Bronchial epithelial cell (primary cell): ENCODE measurements at places on chromosomes 2 and 18. TPM values are rescaled to one million over a fixed set of nuclear protein-coding genes. Genes with fewer than 3 reads are reported as not detected.

- no peak for DNase-seq
Observed at GRCh38 chr2:60554646-60555065, 1.2 kb upstream of the BCL11A start.

The MZT2A gene
- 171 and 207 TPM in 2 replicates for total RNA-seq

GRCh38 chr18:73987247-73987980, 160.2 kb downstream of the FBXO15 start:
- DNase-seq: no peak

- no peak for DNase-seq
Observed at GRCh38 chr2:75621228-75621627, 25.4 kb upstream of the MRPL19 start.

The RESP18 gene
- not detected in 2 replicates for total RNA-seq

The GAL3ST2 gene
- total RNA-seq: not detected in 2 replicates

GRCh38 chr2:233707940-233708644, 4.6 kb upstream of the UGT1A5 start:
- DNase-seq: peak; percentile 73

GRCh38 chr2:69020496-69021426, 7.8 kb downstream of the ANTXR1 start:
- DNase-seq: no peak

The ADRA2B gene
- not detected in 2 replicates for total RNA-seq

DNA sequence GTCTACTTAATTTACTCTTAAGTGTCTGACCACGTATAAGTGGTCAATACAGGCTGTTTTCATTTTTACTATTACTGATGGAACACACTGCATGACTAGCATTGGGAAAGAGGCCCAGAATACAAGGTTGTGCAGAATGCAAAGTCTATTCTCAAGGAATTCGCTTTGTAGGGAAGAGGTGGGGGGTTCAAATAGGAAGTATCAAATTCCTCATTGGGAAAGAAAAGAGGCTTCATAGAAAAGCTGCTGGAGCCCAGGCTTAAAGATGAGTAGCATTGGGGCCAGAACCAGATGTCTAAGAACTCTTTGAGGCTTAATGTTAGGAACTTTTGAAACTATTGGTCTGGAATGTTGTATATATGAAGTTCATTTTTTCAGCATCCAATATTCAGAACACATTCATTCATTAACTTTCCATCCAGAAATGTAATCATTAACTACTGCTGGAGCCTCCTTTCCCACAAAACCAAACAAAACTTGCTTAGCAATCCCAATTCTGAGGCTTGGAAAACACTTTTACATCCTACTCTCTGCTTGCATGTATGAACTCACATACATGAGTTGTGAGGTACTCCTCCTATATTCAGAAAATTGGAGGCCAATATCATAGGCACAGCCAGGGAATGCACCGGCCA, 994 bp upstream of the LRATD1 start:
- DNase-seq: no peak

The PRKAG3 gene
- not detected in 2 replicates for total RNA-seq

- peak; percentile 8 for DNase-seq
Observed at GRCh38 chr2:168300460-168300859, 53.1 kb upstream of the STK39 start.

- no peak for DNase-seq
Observed at GRCh38 chr2:45930396-45930792, 278.9 kb downstream of the PRKCE start.

DNA sequence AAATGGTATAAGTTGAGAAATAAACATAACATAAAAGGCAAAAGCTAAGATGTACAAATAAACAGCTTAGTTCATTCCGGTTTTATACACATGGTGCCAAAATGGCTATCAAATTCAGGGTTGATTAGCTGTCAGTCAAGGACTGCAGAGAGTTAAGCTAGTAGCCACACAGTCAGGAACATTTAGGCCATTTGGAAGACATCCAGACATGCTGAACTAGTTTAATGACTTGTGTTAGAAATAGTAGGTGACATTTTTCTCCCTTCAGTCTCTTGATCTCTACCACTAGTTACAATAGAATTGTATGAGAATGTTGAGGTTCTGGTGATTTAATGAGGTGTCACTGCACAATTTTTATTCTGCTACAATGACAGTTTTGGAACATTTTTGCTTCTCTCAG, 394.4 kb upstream of the SPHKAP start:
- no peak for DNase-seq

DNA sequence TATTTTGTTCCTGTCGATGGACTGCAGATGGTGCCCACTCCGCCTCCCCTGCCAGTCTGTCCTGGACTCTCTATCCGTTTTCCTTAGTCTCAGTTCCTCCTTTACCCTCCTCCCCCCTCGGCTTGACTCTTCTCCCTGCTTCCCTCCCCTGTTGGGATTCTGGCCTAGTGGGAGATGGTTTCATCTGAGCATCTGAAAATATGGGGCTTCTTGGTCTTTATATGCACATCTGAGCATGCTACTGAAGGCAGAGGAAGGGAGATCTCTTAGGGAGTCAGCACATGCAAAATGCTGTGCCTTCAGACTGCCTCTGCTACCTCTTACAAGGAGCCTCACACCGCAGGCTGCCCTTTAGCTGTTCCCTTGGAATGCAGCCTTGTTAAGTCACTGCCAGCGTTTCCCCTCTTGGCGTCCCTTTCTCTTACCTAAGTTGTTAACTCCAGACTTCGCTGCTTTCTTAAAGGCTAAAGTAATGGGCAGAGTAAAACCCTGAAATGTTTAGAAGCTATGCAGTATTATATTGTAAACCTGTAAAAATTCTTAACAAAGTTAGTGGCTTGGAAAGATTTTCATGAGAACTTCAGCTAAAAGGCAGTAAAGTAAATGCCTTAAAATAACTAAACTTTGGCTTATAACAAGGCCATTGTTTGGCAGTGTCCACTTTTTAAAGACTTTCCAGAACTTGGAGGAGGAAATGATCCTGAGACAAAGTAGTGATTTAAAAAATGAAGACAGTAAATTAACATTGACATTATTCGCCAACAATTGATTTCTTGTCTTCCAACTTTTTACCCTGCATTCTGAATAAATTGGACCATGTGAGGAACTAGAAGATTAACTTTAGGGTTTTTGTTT, 49.8 kb downstream of the LDLRAD4 start:
- DNase-seq: no peak

DNA sequence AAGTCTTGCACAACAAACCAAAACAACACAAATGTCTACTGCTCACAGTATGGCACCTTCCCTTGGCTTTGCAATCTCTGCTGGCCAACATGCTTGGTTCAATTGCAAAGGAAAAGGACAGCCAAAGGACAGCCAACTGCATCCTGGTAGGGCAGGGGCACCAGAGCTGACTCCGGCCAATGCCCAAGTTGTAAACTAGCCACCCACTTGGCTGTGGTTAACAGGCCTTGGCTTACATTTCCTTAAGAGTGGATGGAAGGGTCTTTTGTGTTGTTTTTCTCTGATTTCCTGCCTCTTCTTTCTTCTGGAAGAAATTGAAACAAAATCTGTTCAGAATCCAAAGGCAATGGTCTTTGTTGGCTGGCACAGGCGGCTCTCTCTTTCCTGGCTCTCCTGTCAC, 119.1 kb upstream of the TRIB2 start:
- DNase-seq: no peak

The STAT4 gene
- 7.1 and 12.3 TPM in 2 replicates for total RNA-seq

- DNase-seq: no peak
Observed at GRCh38 chr2:13583609-13584008, 866.9 kb downstream of the TRIB2 start.

The NFATC1 gene
- 0.53 and 1.7 TPM in 2 replicates for total RNA-seq

GRCh38 chr2:33314541-33314940, 161.9 kb upstream of the RASGRP3 start:
- DNase-seq: peak; percentile 45

DNA sequence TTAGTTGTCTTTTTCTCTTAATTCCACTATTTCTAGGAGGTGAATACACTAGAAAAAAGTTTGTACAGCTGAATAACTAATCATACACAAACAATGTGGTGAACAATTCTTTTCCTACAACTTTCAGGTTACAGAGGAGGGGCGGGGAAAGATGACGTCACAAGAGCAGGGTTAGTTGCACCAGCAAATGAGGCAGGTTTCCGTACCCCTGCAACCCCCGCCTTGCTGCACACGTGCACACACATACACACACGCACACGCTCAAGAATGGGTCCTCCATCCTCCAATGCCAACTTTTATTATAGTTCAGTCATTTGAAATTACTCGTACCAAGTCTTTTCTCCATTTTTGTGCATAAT, 122.8 kb downstream of the ARL4C start:
- DNase-seq: no peak

DNA sequence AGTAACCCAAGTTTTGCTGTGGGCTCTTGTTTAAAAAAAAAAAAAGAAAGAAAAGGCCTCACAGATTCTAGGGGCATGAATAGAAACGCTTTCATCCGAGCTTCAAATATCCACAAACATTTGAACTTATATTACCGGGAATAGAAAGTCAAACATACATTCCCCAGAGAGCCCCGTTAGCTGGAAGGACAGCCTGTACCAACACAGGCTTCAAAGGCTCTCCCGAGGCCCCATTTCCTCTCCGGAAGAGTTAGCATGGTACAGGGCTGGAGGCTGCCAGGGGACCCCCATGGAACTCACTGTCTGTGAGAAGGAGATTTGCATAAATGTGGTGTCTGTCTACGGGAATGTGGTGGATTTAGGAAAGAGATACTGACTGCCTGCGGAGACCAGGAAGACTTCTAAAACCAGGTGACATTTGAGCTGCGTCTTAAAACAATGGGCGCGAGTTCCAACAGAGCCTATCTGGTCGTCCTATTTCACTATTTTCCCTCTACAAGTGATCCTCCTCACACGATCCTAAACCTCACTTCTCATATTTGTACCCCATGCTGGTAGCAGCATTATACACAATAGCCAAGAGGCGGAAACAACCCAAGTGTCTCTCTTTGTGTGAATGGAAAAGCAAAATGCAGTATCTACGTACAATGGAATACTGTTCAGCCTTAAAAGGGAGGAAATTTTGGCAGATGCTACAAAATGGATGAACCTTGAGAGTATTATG, 820 bp upstream of the MATN3 start:
- DNase-seq: no peak

GRCh38 chr2:158825021-158825420, 29.9 kb downstream of the DAPL1 start:
- DNase-seq: no peak
